Neural progenitor cell (in vitro differentiated cells): ENCODE measurements at places on chromosomes 12 and 14.

DNA sequence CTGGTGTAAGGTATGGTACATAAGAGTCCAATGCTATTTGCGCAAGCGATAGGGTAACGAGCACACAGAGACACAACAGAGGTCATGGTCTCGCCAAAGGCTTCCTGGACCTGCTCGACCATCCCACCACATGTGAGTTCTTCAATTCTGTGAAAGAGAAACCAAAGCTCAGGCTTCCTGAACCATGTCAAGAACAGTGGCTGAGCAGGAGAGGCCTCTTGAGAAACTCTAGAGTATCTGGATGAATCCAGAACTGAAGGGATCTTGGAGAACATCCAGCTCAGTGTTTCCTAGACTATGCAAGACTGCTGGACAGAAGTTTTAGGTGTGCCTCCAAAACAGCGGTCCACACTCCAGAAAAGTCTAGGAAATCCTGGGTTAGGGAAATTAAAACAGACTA is 114.5 kb downstream of the TRAFD1 start:
- no peak overlapping the region for H3K4me3 ChIP-seq
- no peak for DNase-seq
- H3K27ac ChIP-seq: no peak overlapping the region
- no peaks in the 10 kb centered on the region for H3K27me3 ChIP-seq
- H3K4me1 ChIP-seq: no peaks in the 10 kb centered on the region
- H3K36me3 ChIP-seq: no peaks in the 10 kb centered on the region

DNA sequence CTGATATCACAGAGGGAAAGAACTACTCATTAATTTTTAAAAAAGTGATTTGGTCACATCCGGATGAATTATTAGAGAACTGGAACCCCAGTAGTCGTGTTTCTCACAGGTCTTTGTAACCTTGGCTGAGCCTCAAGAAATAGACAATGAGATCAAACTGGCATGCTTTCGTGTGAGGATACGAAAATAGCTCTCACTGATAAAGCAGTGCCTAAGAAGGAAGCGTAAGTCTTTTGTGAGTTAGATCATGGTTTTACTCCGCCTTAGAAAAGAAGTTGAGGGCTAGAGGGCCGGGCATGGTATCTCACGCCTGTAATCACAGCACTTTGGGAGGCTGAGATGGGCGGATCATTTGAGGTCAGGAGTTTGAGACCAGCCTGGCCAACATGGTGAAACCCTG is 33.8 kb upstream of the GALNT16 start:
- no peaks in the 10 kb centered on the region for H3K4me1 ChIP-seq
- no peak for DNase-seq
- no peaks in the 10 kb centered on the region for H3K36me3 ChIP-seq
- H3K27me3 ChIP-seq: no peaks in the 10 kb centered on the region

DNA sequence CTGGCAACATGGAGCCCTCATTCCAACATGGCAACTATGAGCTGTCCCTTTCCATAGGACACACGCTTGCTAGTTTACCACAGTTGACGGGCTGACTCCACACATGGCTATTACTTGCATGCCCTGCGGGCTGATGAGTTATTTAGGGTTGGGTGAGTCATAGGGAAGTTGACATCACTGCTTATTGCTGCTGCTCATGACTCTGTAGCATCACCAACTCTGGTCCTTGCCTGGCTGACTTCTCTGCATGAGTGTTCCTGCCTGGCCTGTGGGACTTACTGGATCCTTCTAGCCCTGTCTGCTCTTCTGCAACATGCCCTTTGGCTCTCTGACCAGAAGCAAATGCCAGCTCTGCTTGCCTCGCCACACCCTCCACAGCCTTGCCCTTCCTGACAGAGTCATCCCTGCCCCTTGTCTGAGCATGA is 199.5 kb downstream of the ANO6 start:
- no peak overlapping the region for H3K27ac ChIP-seq
- H3K4me1 ChIP-seq: no peaks in the 10 kb centered on the region
- no peaks in the 10 kb centered on the region for H3K27me3 ChIP-seq
- no peak for DNase-seq
- H3K4me3 ChIP-seq: no peak overlapping the region

DNA sequence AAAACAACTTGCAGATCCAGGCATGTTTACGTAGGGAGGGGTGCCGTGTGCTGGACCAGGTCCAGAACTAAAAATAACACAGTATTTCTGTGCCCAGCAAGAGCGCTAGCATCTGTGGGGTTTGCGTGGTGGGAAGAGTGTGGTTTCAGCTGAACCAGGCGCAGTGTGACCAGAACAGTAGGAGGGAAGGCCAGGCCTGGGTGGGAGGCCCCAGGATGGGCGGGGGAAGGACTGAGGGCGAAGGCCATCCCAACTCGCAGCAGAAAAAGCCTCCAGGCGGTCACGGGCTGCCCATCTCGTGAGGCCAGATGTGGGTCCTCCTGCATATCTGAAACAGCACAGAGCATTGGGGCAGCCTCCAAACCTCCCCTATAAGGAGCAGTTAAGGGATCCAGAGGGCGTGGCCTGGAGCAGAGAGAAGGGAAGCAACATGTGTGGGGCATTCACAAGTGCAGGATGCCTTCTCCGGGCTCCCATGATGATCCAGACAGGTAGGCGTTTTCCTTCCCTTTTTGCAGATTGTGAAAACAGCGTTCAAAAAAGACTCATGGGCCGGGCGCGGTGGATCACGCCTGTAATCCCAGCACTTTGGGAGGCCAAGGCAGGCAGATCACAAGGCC is 17.8 kb upstream of the CD9 start:
- no peaks in the 10 kb centered on the region for H3K27me3 ChIP-seq
- no peak for DNase-seq
- H3K4me1 ChIP-seq: peaks cover 11% of the 10 kb centered on the region

DNA sequence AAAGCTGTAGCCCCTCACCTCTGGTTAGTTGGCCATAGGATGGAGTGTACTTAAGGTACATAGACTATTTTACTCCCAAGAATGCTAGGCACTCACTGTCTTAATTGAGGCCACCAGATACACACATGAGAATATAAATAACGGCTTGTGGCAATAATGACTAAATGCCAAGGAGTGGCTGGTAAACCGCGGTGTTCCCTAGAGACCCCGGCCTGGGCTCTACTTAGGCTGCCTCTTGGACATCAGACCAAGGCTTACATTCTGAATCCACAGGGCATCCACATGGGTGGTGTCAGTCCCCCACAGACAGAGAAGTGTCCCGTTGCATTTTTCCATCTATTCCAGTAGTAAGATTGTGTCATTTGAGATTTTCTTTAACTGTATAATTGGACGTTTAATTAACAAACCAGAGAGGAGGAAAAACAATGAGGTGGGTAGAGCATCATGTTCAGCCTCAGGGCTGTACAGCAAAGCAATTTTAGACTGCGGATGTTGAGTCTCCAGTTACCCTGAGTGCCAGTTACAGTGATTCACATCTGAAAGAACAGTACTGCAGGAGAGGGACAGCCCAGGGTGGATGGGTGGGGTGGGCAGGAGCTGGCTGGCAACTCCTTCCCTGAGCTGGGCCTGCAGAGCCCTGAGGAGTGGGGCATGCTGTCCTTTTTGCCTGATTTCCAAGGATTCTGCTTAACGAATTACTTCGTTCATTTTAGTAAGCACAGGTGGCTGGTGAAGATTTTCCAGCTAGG is 20.5 kb downstream of the CKB start:
- H3K36me3 ChIP-seq: peaks cover 15% of the 10 kb centered on the region
- no peaks in the 10 kb centered on the region for H3K27me3 ChIP-seq
- no peak overlapping the region for H3K27ac ChIP-seq
- DNase-seq: no peak
- H3K4me3 ChIP-seq: no peak overlapping the region

GRCh38 chr14:35406506-35407305 is 2.2 kb upstream of the NFKBIA start:
- no peaks in the 10 kb centered on the region for H3K27me3 ChIP-seq
- H3K36me3 ChIP-seq: no peaks in the 10 kb centered on the region
- H3K4me1 ChIP-seq: peaks cover 7% of the 10 kb centered on the region
- DNase-seq: peak; percentile 71
- H3K27ac ChIP-seq: no peak overlapping the region

DNA sequence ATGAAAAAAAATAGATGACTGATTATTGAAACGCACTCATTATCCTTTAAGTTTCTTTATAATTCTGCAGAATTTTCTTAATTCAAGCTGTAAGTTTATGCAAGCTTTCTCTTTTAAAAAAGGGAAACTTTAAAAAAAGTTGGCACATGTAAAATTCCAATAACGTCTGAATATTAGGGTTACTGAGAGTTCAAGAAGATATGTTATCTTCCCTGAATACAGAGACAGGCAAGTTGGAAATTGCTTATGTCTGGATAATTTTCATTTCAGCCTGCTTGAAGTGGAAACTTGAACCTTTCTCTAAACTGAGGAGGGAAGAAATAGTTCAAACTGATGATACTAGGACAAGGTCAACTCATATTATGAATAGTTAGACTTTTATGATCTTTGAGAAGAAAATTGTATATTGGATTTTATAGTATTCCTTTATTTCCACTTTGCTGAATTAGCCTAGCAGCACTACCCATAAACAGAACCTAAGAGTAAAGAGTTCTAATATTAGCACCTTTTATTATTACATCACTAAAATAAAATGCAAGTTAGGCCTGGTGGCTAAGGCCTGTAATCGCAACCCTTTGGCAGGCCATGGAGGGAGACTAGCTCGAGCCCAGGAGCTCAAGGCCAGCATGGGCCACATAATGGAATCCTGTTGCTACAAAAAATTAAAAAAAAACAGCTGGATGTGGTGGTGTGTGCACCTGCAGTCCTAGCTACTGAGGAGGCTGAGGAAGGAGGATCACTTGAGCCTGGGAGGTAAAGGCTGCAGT is 288.0 kb downstream of the TRHDE start:
- no peak for DNase-seq
- H3K36me3 ChIP-seq: no peaks in the 10 kb centered on the region
- no peak overlapping the region for H3K4me3 ChIP-seq
- no peaks in the 10 kb centered on the region for H3K27me3 ChIP-seq
- H3K4me1 ChIP-seq: no peaks in the 10 kb centered on the region

DNA sequence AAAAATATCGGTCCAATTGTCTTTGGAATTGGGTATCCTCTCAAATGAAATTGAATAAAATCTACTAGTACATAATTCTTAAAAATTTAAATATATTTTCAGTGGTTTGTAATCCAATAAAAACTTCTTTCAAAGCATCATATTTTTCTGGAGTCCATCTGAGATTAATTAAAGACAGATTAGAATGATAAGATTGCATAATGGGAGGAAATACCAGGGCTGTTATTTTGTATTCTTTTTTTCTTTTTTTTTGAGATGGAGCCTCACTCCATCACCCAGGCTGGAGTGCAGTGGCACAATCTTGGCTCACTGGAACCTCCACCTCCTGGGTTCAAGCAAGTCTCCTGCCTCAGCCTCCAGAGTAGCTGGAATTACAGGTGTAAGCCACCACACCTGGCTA is 103.8 kb downstream of the TMTC3 start:
- no peak overlapping the region for H3K4me3 ChIP-seq
- H3K27me3 ChIP-seq: no peaks in the 10 kb centered on the region
- no peak overlapping the region for H3K27ac ChIP-seq
- H3K4me1 ChIP-seq: no peaks in the 10 kb centered on the region

DNA sequence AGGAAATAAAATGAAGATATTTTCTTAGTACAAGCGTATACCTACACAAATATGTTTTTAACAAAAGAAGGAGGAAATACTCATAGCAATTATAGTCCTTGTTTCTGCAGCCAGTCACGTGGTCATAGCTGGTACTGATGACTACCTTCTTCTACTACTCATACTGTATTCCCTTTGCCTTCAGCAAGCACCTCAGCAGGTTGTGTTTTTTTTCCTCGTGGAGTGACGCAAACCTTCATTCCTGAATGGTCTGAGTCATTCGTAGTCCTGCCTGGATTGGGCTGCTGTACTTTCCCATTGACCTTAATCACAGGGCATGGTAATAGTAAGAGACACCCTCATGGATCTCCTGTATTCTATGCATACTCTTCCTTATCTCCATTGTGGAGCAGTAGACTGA is 25.7 kb upstream of the SLC16A7 start:
- no peak for DNase-seq
- H3K4me3 ChIP-seq: no peak overlapping the region
- no peaks in the 10 kb centered on the region for H3K27me3 ChIP-seq
- no peaks in the 10 kb centered on the region for H3K36me3 ChIP-seq
- H3K4me1 ChIP-seq: no peaks in the 10 kb centered on the region
- no peak overlapping the region for H3K27ac ChIP-seq

GRCh38 chr12:100381379-100381778 is 24.5 kb downstream of the SLC17A8 start:
- no peak overlapping the region for H3K27ac ChIP-seq
- no peak overlapping the region for H3K4me3 ChIP-seq
- DNase-seq: no peak
- no peaks in the 10 kb centered on the region for H3K27me3 ChIP-seq
- peaks cover 10% of the 10 kb centered on the region for H3K4me1 ChIP-seq
- H3K36me3 ChIP-seq: no peaks in the 10 kb centered on the region

- no peaks in the 10 kb centered on the region for H3K4me1 ChIP-seq
- H3K36me3 ChIP-seq: no peaks in the 10 kb centered on the region
- no peaks in the 10 kb centered on the region for H3K27me3 ChIP-seq
- H3K4me3 ChIP-seq: no peak overlapping the region
Observed at GRCh38 chr14:81295958-81296923, 75.5 kb upstream of the GTF2A1 start.

- no peaks in the 10 kb centered on the region for H3K4me1 ChIP-seq
- H3K27ac ChIP-seq: no peak overlapping the region
- no peaks in the 10 kb centered on the region for H3K36me3 ChIP-seq
- no peak for DNase-seq
- no peak overlapping the region for H3K4me3 ChIP-seq
Observed at GRCh38 chr12:52270541-52271070, 3.8 kb upstream of the KRT86 start.

GRCh38 chr12:1115484-1116231 is 124.6 kb downstream of the ERC1 start:
- H3K4me1 ChIP-seq: no peaks in the 10 kb centered on the region
- H3K36me3 ChIP-seq: no peaks in the 10 kb centered on the region
- H3K4me3 ChIP-seq: no peak overlapping the region
- no peaks in the 10 kb centered on the region for H3K27me3 ChIP-seq
- no peak for DNase-seq
- no peak overlapping the region for H3K27ac ChIP-seq

- DNase-seq: no peak
- no peak overlapping the region for H3K27ac ChIP-seq
Observed at GRCh38 chr14:38777401-38777800, 325.6 kb downstream of the SEC23A start.

- no peaks in the 10 kb centered on the region for H3K4me1 ChIP-seq
- DNase-seq: no peak
- no peaks in the 10 kb centered on the region for H3K36me3 ChIP-seq
- H3K27me3 ChIP-seq: no peaks in the 10 kb centered on the region
Observed at GRCh38 chr12:70971001-70971794, 50.7 kb upstream of the PTPRR start.

DNA sequence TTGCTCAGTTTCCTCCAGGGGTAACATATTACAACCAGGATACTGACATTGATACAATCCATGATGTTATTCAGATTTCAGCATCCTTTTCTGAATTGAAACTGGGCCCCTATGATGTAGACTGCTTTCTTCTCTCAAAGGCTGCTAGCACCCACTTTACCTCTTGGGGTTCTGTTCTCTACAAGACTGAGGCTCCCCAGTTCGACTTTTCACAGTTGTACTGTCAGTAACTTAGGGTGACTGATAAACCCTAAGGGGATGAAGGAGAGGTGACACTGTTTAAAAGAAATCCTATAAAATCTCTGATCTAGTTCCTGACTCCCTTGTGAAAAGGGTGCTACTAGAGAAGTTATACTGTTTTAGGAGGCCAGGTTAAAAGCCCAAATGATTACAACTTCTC is 818 bp downstream of the VPS33A start:
- H3K4me3 ChIP-seq: peak overlapping the region; percentile 88
- peak; percentile 13 for DNase-seq
- no peaks in the 10 kb centered on the region for H3K36me3 ChIP-seq
- H3K27me3 ChIP-seq: no peaks in the 10 kb centered on the region
- no peak overlapping the region for H3K27ac ChIP-seq

GRCh38 chr14:104930526-104931303 is 6.0 kb downstream of the PLD4 start:
- H3K27me3 ChIP-seq: peaks cover 64% of the 10 kb centered on the region
- DNase-seq: no peak
- no peak overlapping the region for H3K4me3 ChIP-seq
- H3K4me1 ChIP-seq: peaks cover 13% of the 10 kb centered on the region
- no peaks in the 10 kb centered on the region for H3K36me3 ChIP-seq
